ENCODE measurements at places on chromosomes 1 and 21.

DNA sequence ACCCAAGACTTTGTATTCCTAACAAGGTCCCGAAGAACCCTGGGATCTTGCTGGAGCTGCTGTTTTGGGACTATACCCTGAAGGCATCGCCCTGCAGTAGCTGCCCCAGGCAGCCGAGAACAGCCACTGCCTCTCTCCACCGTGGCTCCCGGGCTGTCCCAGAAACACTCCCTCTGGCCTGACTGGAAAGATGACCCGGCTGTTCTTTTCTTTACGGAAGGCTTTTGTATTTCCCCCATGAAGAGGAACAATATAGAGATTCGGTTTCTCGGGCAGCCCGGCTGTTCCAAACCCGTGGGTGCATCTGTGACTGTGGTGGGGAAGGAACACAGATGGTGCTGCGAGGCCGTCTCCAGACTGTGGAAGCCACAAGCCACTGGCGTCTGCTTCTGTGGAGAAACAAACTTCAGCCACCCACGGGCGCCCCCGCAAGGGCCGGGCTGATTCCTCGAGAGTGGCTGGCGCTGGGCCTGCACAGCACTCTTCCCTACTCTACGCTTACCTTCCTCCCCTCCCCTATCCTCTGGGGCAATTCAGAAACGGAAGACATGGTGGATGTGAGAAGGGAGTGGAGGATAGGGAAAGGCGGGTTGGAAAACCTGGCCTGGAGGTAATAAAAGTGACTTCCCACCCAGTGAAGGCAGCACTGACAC, 33.7 kb upstream of the VASH2 start:
- no peak for DNase-seq

- no peak for DNase-seq
Observed at GRCh38 chr21:42440187-42440792, 36.6 kb downstream of the UBASH3A start.

DNA sequence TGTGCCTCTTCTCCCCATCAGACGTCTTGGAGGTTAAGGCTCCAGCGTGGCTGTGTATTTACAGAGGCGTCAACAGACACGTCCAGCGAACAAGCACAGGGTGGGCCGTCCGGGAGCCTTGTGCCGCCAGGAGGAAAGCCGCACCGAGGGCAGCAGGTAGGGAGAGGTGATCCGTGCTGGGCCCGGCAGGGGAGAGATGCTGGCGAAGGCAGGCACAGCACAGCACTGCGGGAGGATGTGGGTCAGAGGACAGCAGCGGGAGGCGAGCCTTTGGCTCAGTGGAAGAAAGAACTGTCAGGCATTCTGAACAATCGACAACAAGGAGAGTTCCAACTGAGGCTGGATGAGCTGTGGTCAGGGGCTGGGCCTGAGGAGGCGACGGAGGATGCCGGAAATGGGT, 144.1 kb upstream of the TNR start:
- no peak for DNase-seq

GRCh38 chr1:79777481-79778219, 771.1 kb upstream of the ADGRL4 start:
- DNase-seq: no peak

DNA sequence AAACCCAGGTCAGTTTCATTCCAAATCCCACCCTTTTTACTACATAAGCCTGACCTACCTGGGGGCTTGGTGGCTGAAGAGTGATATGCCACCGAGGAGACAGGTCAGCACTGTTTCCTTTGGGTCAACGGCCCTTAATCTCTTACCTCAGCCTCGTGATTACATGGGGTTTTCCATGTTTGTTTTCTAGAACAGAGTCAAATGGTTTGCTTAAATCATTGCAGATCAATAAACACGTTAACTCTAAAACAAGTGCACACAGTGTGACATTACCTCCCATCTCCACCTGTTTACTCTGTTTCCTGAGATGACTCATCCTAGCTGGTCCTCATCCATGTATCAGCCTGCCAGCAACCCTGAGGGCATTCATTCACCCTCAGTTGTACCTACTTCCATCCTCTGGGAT, 40.8 kb upstream of the TP53BP2 start:
- no peak for DNase-seq
